ENCODE measurements at places on chromosomes 3 and 15. TPM values are rescaled to one million over a fixed set of nuclear protein-coding genes. Genes with fewer than 3 reads are reported as not detected.

Gene RHOV
- under 0.01 TPM for total RNA-seq

Gene SLC7A14
- total RNA-seq, result 2.2 TPM

Gene PRTG
- total RNA-seq, result 6.9 TPM

Gene ANKUB1
- not detected for total RNA-seq

Gene CTXN2
- not detected for total RNA-seq

Gene ACAN
- total RNA-seq, result not detected

Gene ECE2
- total RNA-seq, result not detected

Gene GPR149
- not detected for total RNA-seq

DNA sequence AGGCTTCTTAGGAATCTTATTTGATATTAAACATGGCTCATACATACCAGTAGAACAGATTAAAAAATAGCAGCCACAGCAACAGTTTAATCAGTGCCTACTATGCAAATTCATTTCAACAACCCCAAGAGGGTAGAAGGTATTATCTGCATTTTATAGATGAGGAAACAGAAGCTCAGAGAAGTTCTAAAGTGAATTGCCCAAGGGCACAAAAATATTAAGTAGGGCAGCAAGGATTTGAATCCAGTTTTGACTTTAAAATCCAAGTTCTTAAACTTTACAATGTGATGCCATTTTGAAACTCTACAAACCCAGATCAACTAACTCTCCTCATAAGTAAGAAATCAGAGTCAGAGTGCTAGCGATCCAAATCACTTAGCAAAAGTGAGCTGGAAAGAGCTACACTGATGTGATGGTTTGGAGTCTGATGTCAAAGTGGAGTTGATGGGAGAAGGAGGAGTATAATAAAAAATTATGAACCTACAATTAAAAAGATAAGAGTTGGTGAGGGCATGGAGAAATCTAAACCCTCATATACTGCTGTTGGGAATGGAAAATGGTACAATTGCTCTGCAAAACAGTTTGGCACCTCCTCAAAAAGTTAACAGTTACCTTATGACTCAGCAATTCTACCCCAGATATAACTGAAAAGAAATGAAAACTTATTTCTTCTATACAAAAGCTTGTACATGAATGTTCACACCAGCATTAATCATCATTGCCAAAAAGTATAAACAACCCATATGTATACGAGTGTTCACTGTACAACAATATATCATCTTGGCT, 51.0 kb upstream of the PLXND1 start:
- peak; percentile 24 for DNase-seq

- DNase-seq, result peak; percentile 32
These were observed 145.4 kb upstream of the PROK2 start for GRCh38 chr3:71930056-71930991.

GRCh38 chr15:94083467-94084052, 147.8 kb upstream of the MCTP2 start:
- DNase-seq, result peak; percentile 92

GRCh38 chr3:42979044-42979972, at the start of gene GASK1A:
Gene GASK1A, plus strand, starts transcription at chr3:42979311. Its CDS starts 332 bp downstream, at chr3:42979643.
- DNase-seq, result no peak

GRCh38 chr3:150922611-150923010, 17.4 kb upstream of the MINDY4B start:
- DNase-seq, result peak; percentile 4

GRCh38 chr3:121800906-121801305, 34.0 kb downstream of the IQCB1 start:
- no peak for DNase-seq

DNA sequence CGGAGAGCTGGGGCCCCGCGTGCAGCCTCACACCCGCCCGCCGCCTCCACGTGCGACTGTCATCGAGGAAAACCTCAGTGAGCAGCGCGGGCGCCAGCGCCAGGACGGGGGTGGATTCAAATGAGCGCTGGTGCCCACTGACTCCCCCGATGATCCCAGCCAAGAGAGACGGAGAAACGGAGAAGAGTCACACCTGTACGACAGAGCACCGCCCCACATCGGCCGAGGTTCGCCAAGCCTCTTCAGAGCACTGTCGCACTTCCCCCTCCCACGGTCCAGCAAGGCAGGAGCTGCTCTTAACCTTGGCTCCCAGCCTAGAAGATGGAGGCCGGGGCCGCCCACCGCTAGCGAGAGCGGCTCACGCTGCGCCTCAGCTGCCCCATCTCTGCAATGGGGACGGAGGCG, 130.9 kb upstream of the IQSEC1 start:
- no peak for DNase-seq

- peak; percentile 50 for DNase-seq
These were observed at the start of gene LARP6 for GRCh38 chr15:70853973-70854665. Gene LARP6, minus strand, starts transcription at chr15:70854157. Its CDS starts 69 bp downstream, at chr15:70854088.

- no peak for DNase-seq
These were observed 233.5 kb upstream of the DCBLD2 start for GRCh38 chr3:99134986-99135385.

DNA sequence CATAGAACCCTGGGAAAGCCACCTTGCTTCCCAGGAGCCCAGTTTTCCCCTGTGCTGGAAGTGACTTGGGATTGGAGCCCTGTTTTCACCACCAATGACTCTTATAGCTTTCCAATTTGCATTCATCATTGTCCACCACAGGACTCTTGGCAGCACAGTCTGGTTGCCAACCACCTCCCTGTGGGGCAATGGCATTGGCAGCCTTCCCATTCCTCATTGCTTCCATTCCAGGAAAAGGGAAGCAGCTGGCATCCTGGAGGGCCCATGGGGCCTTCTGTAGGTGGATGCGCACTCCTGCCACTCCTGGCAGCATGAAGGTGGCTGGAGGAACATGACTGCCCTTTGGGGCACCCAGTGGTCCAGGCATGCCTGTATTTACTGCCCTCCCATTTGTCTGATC, 57.7 kb downstream of the FEM1B start:
- DNase-seq, result no peak

- peak; percentile 20 for DNase-seq
These were observed 204.2 kb downstream of the NFKBIZ start for GRCh38 chr3:102053375-102053989.

GRCh38 chr3:37025561-37026335, 32.4 kb downstream of the MLH1 start:
- no peak for DNase-seq

DNA sequence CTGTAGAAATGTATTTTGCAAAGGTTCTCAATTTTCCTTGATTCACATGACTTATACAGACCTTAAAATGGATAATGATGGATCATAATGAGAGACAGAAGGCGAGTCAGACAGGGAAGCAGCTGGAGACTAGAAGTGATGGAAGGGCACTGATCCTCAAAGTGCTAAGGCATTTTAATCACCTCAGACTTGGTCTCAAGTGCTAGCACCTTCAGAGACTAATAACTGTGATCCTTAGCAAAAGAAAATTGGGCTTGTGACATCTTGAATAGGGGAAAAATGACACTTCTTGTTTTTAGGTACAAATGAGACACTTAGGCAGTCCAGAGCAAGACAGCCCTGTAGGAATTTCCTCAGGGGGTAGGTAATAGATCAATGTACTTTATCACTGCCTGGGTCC, 1011.7 kb downstream of the SQOR start:
- DNase-seq, result no peak

DNA sequence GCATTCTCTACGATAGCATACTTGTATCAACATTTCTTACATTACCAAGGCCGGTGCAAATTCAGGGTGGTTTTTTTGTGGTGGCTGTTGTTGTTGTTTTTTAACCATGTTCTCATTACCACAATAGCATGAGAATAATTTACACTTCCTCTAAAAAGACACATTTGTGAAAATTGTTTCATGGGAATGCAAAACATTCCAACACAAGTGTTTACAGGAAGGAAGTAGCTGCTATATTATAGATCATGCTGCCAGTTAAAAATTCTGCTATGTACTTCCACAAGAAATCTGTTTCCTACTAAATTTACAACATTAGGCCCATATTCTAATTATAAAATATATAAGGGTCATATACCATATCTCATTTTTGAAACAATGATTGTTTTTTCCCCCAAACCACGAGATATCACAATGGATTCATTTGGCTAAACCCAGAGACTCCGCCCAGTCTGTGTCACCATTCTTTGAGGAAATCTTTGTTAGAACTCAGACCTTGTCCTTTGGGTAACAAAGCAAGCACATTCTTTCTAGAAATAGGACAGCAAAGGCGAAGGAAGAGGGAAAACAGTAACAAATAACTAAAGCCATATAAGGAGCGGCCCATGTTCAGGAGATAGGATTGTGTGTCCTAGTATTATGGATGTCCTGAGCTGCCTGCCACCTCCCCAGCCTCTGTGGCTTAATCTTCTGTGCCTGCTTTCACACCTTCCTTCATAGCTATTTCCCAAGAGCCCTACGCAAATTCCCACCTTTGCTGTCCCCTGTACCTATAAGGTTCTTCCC, 60.1 kb downstream of the UACA start:
- no peak for DNase-seq

DNA sequence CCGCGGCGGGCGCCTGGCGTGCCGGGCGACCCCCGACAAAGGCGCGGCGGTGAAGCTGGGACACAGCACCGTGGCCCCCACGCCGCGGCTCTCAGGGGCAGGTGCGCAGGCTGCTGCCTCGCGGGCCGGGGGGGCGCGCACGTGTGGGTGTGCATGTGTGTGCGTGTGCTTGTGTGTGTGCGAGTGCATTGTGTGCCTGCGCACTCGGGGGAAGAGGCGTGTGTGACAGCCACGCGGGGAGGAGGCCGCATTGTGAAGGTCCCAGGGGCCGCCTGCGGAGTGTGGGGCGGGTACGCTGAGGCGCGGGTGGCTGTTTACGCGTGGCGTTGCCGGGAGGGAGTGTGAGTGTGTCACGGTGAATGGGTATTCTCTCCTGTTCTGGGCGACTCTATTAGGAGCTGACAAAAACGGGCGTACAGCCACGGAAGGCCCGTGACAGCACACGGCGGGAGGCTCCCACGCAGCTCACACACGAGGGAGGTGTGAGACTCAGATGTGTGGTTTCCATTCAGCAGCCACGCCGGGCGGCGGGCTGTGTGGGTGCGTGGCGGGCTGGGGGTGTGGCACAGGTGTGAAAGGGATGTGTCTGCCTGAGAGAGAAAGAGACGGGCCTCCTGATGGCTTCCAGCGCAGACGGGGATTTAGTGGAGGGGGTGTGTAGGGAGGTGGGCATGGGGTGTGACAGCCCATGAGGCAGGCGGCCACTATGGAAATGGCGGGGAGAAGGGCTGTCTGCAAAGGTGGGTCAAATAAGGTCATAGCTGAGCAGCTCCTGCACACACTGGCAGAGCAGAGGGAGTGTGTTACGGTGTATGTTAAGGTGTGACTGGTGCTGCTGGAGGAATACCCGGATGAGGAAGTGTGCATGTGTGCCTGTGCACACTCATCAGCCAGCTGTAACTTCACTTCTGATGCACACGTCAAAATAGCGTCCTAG, 750 bp downstream of the PODXL2 start:
- no peak for DNase-seq

DNA sequence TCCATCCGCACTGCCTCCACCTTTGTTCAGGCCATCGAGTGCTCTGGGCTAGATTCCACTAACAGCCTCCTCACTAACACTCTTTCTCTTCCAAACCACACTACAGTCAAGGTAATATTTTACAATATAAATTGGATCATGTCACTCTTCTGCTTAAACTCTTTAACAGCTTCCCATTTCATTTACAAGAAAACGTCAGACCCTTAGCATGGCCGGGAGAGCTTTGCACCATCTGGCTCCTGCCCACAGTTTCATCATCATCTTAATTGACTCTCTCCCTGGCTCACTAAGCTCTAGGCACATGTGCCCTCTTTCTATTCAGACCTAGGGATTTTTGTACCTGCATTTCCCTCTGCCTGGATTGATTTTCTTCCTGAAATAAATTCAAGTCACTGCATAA, 354.7 kb downstream of the FGF12 start:
- no peak for DNase-seq

DNA sequence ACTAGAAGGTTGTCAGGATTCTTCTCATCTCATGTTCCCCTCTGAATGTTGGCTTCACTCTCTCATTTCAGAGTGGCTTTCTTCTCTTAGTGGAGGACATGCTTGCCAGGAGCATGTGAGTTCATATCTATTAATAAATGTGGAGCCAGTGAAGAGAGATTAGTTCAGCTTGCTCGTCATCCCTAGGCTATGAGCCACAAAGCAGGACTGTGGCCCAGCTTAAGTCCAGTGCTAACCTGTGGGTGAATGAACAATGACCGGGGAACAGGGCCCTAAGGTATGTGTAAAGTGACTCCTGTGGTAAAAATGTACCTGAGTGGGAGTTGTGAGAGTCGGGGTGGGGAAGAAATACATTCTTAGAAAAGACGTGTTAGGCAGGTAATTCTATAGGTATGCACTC, 96.9 kb upstream of the TBL1XR1 start:
- DNase-seq, result no peak

DNA sequence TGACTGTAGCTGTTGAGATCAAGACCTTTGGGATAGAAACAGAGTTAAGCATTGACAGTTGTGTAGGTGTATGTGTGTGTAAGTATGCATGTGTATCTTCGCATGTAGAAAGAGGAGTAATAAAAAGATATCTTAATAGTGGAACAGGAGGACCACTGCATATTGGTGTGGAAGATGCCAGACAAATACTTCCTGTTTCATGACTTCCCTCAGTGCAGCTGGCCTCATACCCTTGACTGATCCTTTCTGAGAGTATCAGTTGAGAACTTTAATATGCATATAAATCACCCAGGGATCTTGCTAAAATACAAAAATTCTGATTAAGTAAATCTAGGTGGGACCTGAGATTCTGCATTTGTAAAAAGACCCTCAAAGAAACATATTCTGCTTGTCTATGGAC, 8.5 kb upstream of the ZBED2 start:
- DNase-seq, result no peak

GRCh38 chr3:101859882-101860448, 10.7 kb downstream of the NFKBIZ start:
- no peak for DNase-seq

DNA sequence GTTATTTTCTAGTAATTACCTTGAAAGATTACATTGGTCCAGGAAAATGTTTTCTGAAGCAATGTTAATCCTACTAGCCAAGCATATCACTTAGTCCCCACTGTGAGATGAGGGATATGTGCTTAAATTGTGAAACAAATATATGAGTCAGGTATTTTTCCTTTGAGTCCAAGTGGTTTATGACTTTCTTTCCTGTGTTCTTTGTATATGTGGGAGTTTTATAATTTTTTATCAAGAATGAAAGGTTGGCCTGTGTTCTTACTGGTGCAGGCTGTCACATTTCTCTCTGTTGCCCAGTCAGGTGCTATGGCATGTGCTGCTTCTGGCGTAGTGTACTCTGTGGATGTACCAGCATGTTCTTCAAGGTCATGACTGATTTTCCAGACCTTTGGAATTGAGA, 147.4 kb downstream of the CMSS1 start:
- peak; percentile 70 for DNase-seq

- DNase-seq, result peak; percentile 30
These were observed 14.1 kb upstream of the CXCR6 start for GRCh38 chr3:45929042-45929679.

DNA sequence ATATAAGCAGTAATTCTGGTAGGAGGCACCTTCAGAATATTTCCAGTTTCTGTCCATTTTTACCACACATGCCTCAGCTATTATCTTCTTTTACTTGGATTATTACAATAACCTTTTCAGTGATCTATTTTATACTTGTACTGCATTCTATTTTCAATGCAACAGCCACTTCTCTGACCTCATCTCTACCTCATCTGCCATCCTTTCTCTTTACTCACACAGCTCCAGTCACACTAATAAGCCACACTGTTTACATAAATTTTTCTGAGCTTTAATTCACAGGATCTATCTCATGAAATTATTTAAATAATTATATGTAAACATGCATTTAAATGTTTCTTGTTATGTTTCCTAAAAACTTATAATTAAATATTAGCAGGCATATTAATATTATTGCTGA, 47.3 kb upstream of the BCHE start:
- DNase-seq, result no peak

- no peak for DNase-seq
These were observed 109.5 kb downstream of the CGGBP1 start for GRCh38 chr3:87949189-87949878.

GRCh38 chr15:82709421-82710207, at the start of gene AP3B2:
Gene AP3B2, minus strand, starts transcription at chr15:82709875. Its CDS starts 169 bp downstream, at chr15:82709706.
- DNase-seq, result peak; percentile 68
